PC-3 (cell line): ENCODE measurements at places on chromosomes 6 and 20. TPM values are rescaled to one million over a fixed set of nuclear protein-coding genes. Genes with fewer than 3 reads are reported as not detected.

GRCh38 chr6:147910281-147910680, 401.8 kb downstream of the SAMD5 start:
- no peak for DNase-seq

- no peak for DNase-seq
Measured at GRCh38 chr20:37220731-37221130, 40.9 kb downstream of the GHRH start.

- no peak for DNase-seq
Measured at GRCh38 chr6:43231053-43231452, 1.8 kb upstream of the DNPH1 start.

GRCh38 chr6:129812145-129812777, 48.9 kb downstream of the TMEM244 start:
- DNase-seq, result no peak

DNA sequence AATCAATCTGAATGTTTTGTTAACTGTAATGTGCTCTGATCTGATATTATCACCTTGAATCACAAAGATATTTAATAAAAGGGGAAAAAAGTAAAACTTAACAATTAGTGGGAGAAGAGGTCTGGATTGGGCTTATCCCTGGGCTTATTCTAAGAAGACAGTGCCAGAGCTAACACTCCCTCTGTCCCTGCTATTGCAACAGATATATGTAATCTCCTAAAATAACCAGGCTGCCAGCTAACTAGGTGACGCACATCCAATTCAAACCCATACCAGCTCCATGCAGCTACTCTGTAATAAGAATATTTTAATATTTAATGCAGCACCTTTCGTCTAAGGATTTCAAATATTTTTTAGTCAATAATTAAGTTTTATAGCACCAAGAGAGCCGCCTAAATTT, 330.1 kb upstream of the MARCKS start:
- DNase-seq, result no peak

GRCh38 chr6:111599259-111599658, 6.4 kb downstream of the TRAF3IP2 start:
- no peak for DNase-seq

DNA sequence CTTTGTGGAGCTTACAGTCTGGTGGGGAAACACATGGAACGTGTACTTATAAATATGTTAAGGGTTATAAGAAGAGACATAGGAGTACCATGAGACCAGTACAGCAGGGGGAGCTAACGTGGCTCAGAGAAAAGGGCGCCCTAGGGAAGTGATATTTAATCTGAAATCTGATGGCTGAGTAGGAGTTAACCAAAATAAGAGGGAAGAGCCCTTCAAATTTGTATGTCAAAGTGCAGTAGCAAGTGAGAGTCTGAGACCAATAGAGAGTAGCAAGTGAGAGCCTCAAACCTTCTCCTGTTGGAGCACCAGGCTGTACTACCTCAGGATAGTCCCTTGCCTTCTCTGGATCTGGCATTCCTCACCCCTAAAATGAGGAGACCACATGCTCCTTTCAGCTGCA, 6.1 kb upstream of the PKIG start:
- DNase-seq, result peak; percentile 65

Gene SNAI1
- 5.4 and 6.2 TPM in 2 replicates for total RNA-seq

Gene EDN3
- total RNA-seq, result not detected in 2 replicates

Gene CNKSR3
- 1.6 and 3.2 TPM in 2 replicates for total RNA-seq

Gene ADIG
- total RNA-seq, result not detected in 2 replicates
